Stromal cell of bone marrow (primary cell): ENCODE measurements at places on chromosomes 5 and 9.

- DNase-seq, result no peak
Observed at GRCh38 chr5:180873615-180874520, 12.8 kb upstream of the ZFP62 start.

- no peak for DNase-seq
Observed at GRCh38 chr5:180289433-180289832, 2.5 kb downstream of the MAPK9 start.

DNA sequence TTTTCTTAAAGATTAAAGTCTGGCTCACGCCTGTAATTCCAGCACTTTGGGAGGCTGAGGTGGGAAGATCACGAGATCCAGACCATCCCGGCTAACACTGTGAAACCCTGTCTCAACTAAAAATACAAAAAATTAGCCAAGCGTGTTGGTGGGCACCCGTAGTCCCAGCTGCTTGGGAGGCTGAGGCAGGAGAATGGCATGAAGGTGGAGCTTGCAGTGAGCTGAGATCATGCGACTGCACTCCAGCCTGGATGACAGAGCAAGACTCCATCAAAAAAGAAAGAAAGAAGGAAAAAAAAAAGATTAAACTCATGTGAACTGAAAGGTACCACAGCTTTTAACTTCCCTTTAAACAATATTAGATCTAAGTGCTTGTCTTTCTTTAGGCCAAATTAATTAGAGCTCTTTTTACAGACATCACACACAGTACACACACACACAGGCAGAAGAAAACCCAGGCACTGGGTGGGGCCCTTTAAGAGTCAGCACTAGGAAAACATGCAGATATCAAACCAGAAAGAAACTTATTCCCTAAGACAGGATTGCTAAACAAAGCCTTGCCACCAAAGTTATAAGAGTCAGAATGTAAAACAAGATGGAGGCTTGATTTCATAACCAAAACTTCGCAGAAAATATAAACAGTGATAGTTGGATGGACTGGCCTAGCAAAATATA lies 29.3 kb upstream of the UHRF2 start:
- DNase-seq, result peak; percentile 76

GRCh38 chr5:38420691-38421390 lies 135.6 kb downstream of the LIFR start:
- DNase-seq, result peak; percentile 66

DNA sequence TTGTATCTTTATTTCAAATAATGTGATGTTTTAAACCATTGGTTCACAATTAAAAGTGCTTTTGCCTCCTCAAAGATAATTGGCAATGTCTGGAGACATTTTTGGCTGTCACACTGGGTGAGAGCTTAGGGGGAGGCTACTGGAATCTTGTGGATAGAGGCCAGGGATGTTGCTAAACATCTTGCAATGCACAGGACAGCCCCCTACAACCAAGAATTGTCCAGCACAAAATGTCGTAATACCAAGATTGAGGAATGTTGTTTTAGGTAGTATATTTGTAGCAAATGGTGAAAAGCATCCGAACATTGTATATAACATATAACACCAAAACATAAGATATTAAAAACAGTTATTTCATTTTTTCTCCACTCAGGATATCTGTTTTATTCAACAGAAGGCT lies 99.8 kb downstream of the SLC44A1 start:
- no peak for DNase-seq

DNA sequence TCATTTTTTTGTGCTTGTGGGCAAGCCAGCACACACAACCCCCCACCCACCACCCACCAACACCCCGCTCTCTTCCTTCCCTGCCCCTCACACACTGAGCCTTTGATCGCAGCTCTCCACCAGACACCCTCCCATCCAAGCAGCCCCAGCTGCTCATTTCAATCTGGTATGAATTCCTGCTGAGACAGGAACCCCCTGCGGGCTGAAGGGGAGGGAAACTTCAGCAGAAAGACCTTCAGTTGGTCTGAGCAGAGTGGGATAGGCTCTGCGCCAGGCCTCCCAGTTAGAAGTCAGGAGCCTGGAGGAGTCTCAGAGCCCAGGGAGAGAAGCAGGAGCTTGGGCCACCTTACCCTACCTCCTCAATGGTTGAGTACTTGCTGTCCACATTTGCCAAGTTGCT lies 7.2 kb downstream of the PCDHGC5 start:
- DNase-seq, result no peak

DNA sequence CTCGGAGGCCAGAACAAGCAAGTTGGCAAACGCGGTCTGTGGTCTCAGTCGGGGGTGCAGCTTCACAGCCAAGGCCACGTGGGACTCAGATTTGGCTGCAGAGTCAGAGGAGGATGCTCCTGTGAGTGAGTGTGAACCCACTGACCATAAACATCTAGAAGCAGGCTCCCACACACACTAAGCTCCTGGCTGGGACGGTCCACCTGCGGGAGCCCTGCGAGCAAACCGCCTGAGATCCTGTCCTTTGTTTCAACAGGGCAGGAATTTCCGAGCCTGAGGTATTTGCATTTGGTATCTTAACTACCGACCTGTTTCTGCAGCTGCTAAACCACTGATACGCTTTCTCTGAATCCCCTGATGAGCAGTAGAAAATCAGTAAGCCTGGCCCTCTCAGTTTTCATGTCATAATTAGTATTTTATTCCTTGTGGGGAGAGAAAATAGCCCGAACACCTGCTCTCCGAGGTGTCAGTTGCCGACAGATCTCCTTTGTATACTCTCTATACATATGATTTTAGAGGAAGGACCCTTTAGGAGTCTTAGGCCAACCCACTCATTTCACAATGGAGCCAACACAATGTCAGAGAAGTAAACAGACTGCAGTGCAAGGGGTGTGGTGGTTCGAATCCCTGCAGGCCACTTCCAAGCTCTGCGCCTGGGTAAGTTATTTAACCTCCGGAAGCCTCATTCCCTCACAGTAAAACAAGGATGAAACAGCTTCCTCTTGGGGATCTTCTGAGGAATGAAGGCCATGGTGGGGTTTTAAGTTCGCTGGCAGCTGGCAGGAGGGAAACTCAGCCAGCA lies 40.9 kb upstream of the PWWP2A start:
- no peak for DNase-seq

DNA sequence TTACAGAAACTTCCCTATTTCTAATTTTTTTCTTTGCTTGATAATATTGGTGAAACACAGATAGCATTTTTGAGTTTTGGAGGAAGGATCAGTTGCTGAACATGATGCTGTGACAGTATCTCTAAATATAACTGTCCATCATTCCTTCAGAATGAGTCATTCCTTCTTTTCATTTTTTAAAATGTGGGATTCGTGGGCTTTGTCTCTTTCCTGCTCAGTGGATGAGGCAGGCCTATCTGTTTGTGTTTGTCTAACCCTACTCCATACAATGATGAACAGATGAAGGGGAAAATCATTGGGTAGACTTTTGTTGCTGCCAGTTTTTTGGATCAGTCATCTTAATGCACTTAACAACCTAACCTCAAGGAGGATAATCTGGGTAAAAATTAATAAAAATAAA lies 15.7 kb upstream of the OR13C8 start:
- peak; percentile 6 for DNase-seq

GRCh38 chr9:130642926-130643325 lies 21.5 kb upstream of the PRDM12 start:
- DNase-seq, result no peak

DNA sequence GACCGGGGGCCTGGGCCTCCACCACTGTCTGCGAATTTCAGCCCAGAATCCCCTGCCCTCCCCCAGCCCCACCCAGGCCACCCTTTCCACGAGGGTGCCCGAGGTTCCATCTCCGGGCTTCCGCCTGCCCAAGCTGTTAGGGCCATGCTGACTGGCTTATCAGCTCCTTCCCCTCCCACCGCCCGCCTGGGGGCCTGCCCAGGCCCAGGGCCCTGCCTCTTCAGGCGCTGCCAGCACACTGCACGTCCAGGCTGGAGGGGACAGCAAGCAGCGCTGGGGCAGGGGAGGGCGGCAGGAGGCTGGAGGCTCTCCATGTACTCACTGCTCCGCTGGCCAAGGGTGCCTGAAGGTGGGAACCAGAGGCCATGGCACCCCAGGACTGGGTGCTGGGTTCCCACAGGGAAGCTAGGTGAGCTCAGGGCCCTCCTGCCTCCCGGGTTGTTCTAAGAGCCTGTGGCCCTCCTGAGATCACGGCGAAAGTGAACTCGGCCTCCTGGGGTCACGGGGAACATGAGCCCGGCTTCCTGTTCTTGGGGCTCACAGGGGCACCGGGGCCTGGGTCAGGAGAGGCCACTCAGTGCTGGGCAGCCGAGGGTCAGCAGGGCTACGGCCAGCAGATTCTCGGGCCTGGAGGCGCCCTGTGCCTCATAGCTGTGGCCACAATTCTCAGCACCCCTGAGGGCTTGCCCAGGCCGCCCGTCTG lies 57.7 kb upstream of the EGFL7 start:
- DNase-seq, result no peak

DNA sequence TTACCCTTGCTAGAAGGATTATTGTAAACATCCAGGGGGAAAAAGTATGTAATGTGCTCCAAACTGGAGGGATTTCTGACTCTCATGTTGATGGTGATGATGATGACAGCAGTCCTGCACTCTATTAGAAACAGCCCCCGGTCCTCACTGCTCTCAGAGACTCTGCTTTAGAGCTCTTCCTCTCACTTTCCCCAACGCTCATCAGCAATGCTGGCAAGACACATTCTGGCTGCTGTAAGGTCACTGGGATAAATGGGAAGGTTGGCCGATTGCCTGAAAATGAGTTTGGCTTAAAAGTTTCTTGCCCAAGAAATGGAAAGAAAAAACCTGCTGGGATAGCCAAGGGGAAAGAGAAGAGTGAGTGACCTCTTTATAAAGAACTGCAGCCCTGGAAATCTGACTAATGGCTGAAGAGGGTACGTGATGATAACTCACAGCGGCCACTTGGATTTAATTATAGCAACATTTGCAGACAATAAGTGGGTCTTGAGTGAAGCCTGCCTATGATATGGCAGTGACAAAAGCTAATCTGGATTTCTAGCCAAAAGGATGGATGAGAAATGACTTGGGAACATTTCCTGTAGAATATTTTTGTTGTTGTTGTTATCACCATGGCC lies 235.8 kb downstream of the TMEM38B start:
- peak; percentile 17 for DNase-seq

DNA sequence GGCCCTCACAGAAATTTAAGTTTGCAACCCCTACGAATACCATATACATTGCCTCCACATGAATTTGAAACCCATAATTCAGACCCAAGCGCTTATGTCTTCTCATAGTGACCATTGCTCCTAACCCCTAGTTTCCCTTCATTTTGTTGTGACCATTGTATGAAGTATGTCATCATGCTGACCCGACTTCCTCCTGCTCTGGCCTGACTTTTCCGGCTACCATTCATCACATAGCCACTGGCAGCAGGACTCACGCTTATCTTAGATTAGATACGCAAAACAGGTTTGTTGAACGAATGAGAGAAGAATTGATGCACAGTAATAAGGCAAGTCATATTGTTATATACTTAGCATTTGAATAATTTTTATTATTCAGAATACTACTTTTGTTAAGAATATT lies 345.4 kb downstream of the FBXL17 start:
- DNase-seq, result no peak

DNA sequence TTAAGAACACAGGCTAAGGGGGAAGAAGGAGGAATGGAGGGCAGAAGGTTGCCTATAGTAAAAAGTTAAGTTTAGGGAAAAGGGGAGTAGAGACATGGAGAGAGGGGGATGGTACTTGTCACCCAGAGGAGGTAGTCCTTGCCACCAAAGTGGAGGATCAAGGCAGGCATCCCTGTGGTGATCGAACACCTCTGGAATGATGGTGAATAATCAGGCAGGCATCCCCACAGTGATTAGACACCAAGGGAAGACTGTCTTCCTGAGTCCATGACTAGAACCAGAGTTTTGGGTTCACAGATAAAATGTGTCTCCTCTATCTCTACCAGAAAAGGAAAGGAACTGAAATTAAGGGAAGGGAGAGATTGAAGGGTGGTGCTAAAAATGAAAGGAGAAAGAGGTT lies 19.2 kb upstream of the HMGCS1 start:
- no peak for DNase-seq

GRCh38 chr9:137435980-137436760 lies 5.0 kb downstream of the ENTPD8 start:
- DNase-seq, result peak; percentile 64

GRCh38 chr9:14768405-14769229 lies 46.1 kb upstream of the CER1 start:
- peak; percentile 38 for DNase-seq

- DNase-seq, result no peak
Observed at GRCh38 chr5:164636456-164636855, 1131.0 kb downstream of the MAT2B start.

DNA sequence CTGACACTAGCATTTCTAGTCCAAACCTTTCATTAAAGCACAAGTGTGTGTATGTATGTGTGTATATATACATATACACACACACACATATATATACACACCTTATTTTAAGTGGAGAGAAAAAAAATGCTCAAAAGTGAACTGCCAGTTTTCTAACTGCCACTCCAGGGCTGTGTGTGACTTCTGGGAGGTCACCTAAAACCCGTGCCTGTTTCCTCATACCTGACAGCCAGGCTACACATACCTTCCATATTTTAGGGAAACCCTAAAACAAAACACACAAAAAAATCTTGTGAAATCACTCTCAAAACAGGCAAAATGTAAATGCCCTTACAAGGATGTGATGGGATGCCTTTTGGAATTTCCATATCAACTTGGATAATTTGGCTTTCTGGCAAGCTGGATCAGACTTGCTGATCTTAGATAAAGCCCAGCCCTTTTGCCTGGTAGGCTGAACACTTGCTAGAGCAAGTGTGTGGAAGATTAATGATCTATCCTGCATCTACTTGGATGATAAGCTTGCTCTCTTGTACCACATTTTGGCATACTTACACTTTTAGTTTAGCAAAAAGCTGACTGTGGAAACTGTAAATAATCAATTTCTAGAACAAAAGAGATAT lies 127.8 kb downstream of the GNAQ start:
- DNase-seq, result no peak

- DNase-seq, result no peak
Observed at GRCh38 chr5:172533058-172533398, 78.7 kb upstream of the SH3PXD2B start.

- no peak for DNase-seq
Observed at GRCh38 chr9:135083241-135083810, 4.1 kb upstream of the OLFM1 start.

- no peak for DNase-seq
Observed at GRCh38 chr5:179254638-179255271, 90.5 kb downstream of the ADAMTS2 start.

DNA sequence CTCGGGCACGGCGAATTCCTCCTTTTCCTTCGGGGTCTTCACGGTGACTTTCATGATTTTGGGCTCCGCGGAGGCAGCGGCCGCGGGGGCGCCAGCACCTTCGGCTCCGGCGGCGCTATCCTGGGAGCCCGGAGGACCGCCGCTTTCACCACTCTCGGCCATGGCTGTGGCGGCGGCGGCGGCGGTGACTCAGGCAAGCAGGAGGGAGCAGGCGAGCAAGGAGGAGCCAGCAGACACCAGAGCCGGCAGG lies 315 bp downstream of the UBQLN1 start:
- DNase-seq, result peak; percentile 65
